ENCODE measurements at places on chromosomes 11 and 22.

DNA sequence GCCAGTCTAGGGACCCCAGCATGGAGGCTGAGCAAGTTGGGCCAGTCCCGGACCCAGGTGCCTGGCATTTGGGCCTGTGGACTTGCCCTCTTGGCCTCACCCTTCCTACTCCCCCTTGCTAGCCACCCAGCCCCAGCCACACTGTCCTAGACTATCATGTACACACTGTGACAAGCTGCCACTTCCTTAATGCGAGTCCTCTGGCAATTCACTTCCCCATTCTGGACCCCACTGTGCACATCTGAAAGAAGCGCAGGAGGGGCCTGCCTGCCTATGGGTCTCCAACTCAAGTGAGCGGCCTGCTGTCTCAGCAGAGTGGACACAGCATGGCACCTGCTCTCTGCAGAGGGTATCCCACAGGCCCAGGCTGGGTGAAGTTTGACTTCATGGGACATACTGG is 68.5 kb upstream of the LMO1 start:
- no peak for DNase-seq

DNA sequence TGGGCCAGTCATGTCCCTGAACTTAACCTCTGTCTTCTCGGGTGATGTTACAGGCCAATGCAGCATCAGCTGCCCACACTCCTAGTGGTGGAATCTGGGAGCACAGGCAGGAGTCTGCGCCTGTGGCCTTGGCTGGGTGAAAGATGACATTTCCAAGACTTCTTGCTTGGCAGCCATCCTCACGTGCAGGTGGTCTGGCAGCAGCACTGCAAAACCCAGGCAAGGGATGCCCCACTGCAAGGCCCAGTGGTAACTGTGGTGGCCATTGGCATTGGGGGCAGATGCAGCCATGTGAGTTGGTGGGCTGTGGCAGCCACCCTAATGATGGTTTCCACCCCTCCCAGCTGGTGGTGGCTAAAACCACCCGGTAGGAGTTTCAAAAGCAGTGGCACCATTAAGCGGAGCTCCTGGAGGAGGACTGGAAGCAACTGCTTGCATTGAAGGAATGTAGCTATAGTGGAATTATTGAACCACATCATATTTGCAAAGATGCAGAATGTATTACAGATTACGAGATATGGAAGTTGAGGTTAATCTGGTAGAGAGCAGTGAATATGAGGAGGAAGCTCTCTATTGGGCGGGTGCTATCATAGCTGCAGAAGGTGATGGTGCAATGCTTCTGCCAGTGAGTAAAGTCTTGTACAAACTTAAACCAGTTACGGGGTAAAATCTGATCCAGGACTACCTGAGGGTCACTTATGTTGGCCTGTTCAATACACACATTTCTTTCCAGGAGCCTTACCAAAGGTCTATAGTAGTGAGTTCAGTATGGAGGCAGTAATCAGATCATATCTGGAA is 120.7 kb upstream of the TOP3B start:
- DNase-seq: no peak

- DNase-seq: no peak
Measured at GRCh38 chr11:133425245-133425644, 107.1 kb downstream of the OPCML start.

- DNase-seq: no peak
Measured at GRCh38 chr22:48819961-48820360, 1007.7 kb downstream of the BRD1 start.

GRCh38 chr11:96260067-96260511 is 82.9 kb downstream of the MAML2 start:
- no peak for DNase-seq

DNA sequence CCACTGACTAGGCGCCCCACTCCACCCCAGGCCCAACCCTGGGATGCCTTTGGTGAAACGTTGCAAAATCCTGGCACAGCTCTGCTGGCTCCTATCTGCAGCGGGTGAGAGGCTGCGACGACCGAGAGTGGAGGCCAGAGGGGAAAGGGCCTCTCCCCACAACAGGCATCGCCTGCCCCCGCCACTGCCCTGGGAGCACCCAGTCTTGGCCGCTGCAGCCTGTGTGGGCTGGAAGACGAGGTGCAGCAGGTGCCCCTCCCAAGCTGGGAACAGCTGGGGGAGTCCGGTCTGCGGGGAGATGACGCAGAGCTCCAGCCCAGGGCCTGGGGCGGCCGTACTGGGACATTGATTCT is 4.2 kb upstream of the PIM3 start:
- no peak for DNase-seq

DNA sequence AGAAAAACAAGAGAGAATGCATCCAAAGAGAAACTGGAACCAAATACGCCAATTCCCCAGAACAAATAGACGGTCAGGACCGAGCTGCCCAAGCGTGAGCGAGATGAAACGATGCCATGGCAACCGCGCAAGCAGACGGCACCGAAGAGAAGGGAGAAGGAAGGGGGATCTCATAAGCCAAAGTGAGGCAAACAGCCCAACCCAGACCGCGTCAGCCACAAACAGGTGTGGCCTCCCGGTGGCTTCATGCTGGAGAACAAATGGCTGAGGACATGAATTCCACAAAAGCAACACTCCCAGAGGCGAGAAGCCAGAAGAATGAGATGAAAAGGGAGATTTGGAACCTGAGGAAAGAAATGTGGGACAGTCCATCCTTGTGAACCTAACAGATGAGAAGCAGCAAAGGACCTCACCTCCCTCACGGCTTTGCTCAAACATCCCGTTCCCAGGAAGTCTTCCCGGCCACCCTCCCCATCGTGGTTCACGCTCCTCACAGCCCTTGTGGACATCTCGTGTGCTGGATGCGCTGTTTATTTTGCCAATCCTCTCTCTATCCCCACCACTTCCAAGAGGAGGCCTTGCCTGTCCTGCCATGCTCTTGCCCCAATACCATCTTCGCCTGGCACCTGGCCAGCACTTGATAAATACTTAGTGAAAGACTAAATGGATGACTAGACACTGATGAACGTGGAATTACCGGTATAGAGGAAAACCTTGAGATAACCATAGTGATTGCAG is 89.1 kb upstream of the RTL6 start:
- no peak for DNase-seq

GRCh38 chr11:45641961-45642360 is 23.5 kb downstream of the CHST1 start:
- no peak for DNase-seq
